Adrenal gland (tissue), 19 donors: ENCODE measurements at places on chromosomes 7 and 10. TPM values are rescaled to one million over a fixed set of nuclear protein-coding genes. Genes with fewer than 3 reads are reported as not detected.
A peak's percentile ranks its signal among the peaks of the same experiment; 100 is the strongest.

AKR1D1 gene
- polyA plus RNA-seq: 0.31 TPM

ZCCHC24 gene
- polyA plus RNA-seq: 19.9 TPM

TET1 gene
- 0.24 TPM for polyA plus RNA-seq

TACC2 gene
- 45.7 TPM for polyA plus RNA-seq

FEZF1 gene
- polyA plus RNA-seq: not detected

TRPV5 gene
- polyA plus RNA-seq: not detected

SPDYE11 gene
- not detected for polyA plus RNA-seq

CYP2C8 gene
- polyA plus RNA-seq: 3.3 TPM

NPC1L1 gene
- polyA plus RNA-seq: 0.20 TPM

MRPL32 gene
- 174 TPM for polyA plus RNA-seq

RADIL gene
- 2.8 TPM for polyA plus RNA-seq

CARD11 gene
- polyA plus RNA-seq: 0.82 TPM

ANKRD26 gene
- 7.6 TPM for polyA plus RNA-seq

DNA sequence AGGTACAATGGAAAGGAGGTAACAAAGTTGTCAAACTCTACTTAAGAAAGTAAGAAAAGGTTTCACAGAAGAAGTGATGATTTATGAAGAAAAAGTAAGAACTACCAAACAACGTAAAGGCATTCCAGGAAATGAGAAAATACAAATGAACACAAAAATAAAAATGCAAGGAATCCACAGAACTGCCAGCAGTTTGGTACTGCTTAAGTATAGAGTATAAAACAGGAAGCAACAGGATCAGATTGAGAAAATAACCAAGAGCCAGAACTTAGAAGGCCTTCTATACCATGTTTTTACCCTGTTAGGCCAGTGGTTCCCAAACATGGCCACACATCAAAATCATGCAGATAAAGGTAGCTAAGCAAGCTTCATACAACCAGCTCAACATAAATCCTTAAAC is 9.2 kb downstream of the NDUFA5 start:
- peaks cover 37% of the 10 kb centered on the region for H3K4me1 ChIP-seq
- DNase-seq: no peak
- no peak overlapping the region for H3K27ac ChIP-seq
- H3K27me3 ChIP-seq: no peaks in the 10 kb centered on the region
- no peaks in the 10 kb centered on the region for H3K36me3 ChIP-seq

DNA sequence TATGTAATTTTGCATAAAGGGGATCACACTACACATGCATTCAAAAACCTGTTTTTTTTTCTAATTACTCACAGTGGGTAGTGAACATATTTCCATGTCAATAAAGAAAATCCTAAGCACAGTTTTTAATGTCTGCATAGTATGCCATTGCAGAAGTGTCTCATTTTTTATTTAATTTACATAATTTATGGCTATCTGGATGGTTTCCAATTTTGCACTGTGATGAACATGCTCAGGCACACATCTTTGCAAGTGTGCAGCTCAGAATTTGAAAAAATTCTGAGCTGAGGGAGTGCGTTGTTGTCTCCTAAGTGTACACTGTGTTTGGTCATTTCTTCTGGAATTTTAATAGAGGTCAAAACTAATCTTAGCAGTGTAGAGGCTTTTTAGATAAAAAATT is 2.2 kb downstream of the NPFFR1 start:
- no peak for DNase-seq
- peaks cover 33% of the 10 kb centered on the region for H3K27me3 ChIP-seq
- no peaks in the 10 kb centered on the region for H3K36me3 ChIP-seq
- no peak overlapping the region for H3K27ac ChIP-seq

- no peak for DNase-seq
- no peak overlapping the region for H3K4me3 ChIP-seq
- no peaks in the 10 kb centered on the region for H3K36me3 ChIP-seq
- H3K27me3 ChIP-seq: no peaks in the 10 kb centered on the region
Measured at GRCh38 chr10:115043719-115044118, 49.4 kb upstream of the ATRNL1 start.

DNA sequence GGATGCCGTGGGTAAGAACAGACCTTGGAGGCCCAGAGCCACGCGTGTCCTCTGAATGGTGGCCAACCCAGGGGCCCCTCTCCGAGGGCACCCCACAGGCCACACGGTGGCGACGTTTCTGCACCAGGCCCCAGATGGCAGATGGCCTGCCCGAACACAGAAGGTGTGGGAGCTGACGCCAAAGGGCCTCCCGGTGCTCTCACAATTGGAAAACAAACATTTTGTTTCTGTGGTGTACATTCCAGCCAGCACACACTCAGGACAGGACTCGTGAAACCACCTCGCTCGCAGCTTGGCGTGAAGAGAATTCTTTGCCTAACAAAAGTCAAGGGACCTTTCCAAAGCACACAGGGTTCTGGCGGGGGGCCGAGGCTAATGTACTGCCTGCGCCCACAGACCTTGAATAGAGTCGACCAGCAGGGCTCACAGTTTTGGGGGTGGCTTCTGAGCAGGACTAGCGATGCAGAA is 112.1 kb downstream of the FAM53B start:
- no peaks in the 10 kb centered on the region for H3K27me3 ChIP-seq
- no peak overlapping the region for H3K4me3 ChIP-seq
- peaks cover 48% of the 10 kb centered on the region for H3K4me1 ChIP-seq
- H3K27ac ChIP-seq: no peak overlapping the region

DNA sequence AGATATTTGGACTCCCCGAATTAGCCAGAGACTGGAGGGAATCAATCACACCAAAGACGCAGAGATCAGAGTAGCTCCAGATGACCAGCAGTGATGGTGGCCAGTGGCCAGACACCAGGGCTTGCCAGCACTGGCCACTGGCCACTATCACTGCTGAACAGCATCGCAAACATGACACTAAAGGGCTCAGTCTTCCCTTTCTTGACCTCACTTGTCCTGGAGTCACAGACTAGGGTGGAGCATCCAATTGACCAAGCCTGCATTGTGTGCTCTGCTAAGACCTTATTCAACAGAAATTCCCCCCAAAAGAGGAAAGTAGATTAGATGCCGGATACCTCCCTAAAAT is 234.7 kb downstream of the CREB5 start:
- no peak for DNase-seq
- H3K4me1 ChIP-seq: no peaks in the 10 kb centered on the region
- no peaks in the 10 kb centered on the region for H3K36me3 ChIP-seq
- H3K4me3 ChIP-seq: no peak overlapping the region
- no peaks in the 10 kb centered on the region for H3K27me3 ChIP-seq

DNA sequence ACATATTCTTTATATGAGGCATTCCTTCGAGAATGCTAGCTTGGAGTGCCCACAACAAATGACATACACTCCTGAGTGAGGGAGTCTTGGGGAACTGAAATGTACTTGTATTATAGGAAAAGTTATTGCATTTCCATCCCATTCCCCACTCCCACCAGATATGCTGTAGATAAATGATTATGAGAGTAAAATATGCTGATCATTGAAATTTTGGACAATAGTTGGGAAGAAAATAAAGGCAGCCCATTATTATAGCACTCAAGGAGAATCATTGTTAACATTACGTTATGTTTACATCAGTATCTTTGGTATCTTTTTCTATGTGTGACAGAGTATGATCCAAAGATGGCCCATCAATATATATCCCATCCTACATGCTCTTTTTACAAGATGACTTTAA is 194.4 kb downstream of the GATA3 start:
- H3K4me3 ChIP-seq: no peak overlapping the region
- H3K27me3 ChIP-seq: no peaks in the 10 kb centered on the region
- H3K36me3 ChIP-seq: no peaks in the 10 kb centered on the region

DNA sequence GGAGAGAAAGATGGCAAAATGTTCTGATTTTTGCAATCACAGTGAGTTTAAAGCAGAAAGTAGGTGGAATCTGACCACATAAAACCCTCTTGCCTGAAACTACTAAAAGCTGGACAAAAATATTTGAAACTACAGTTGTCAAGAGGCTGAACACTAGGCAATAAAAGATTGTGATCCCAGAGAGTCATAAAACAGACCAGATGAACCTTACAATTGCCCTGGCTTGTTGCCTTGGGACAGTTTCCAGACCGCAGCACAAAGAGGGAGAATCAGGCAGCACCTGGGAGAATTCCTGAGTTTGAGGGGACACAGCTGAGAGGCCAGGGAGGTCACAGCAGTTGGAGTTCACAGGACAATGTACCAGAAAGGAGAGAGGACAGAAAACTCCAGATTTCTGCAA is 107.3 kb upstream of the NANOS1 start:
- H3K27me3 ChIP-seq: no peaks in the 10 kb centered on the region
- H3K4me3 ChIP-seq: no peak overlapping the region
- no peak for DNase-seq
- H3K36me3 ChIP-seq: no peaks in the 10 kb centered on the region
- no peak overlapping the region for H3K27ac ChIP-seq

DNA sequence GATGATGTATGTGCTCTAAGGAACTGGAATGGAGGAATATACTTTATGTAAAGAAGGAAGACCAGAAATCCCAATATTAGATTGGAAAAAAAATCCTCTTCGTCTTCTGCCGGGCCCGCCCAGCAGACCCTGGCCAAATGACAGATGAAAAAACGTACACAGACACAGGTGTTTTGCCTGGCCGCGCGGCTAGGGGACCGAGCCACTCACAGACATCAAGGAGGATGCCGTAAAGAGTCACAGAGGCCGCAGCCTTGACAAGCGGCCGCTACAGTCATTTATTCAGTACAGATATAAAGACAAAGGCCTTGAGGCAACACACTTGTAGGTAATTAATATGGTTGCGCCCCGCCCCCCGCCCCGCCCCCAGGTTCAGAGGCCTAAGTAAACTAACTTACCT is 594.1 kb downstream of the GRM8 start:
- H3K27ac ChIP-seq: no peak overlapping the region
- DNase-seq: no peak
- H3K36me3 ChIP-seq: no peaks in the 10 kb centered on the region
- H3K4me3 ChIP-seq: no peak overlapping the region
- H3K27me3 ChIP-seq: no peaks in the 10 kb centered on the region
- H3K4me1 ChIP-seq: no peaks in the 10 kb centered on the region

DNA sequence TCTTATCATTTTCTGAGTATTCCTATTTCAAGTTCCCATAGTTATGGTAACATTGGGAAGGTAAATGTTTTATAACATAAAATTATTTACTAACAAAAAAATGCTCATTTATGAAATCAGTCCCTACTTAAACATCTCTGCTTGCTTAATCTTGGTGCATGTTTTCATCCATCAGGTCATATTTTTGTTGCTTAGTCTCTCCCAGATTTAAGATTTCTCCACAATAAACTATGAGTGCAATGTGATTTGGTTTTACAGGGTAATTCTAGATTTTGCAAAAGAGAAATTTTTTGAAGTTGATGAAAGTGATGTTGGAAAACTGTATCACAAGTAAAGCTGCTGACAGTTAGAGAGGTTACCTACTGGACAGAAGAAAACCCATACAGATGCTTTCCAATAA is 28.6 kb downstream of the PIK3AP1 start:
- no peak overlapping the region for H3K27ac ChIP-seq
- no peak for DNase-seq
- H3K27me3 ChIP-seq: no peaks in the 10 kb centered on the region
- H3K4me1 ChIP-seq: peaks cover 6% of the 10 kb centered on the region

DNA sequence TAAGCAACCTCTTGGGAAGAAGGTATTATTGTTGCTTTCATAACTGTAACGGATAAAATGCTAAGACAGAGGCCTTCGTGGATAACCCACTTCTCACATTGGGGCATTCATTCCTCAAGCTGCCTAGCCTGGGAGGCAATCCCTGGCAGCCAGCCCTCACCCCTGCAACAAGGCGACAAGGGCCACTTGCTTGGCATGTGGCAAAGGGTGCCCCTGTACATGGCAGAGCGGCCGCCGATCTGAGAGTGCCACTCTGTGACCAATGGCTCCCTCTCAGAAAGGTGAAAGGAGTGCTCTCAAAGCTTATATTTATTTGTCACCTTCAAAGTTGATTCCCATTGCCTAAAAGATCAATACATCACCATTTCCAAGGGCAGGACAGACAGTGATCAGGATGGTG is 31.9 kb downstream of the EBF3 start:
- H3K4me1 ChIP-seq: no peaks in the 10 kb centered on the region
- H3K4me3 ChIP-seq: no peak overlapping the region
- H3K36me3 ChIP-seq: no peaks in the 10 kb centered on the region

DNA sequence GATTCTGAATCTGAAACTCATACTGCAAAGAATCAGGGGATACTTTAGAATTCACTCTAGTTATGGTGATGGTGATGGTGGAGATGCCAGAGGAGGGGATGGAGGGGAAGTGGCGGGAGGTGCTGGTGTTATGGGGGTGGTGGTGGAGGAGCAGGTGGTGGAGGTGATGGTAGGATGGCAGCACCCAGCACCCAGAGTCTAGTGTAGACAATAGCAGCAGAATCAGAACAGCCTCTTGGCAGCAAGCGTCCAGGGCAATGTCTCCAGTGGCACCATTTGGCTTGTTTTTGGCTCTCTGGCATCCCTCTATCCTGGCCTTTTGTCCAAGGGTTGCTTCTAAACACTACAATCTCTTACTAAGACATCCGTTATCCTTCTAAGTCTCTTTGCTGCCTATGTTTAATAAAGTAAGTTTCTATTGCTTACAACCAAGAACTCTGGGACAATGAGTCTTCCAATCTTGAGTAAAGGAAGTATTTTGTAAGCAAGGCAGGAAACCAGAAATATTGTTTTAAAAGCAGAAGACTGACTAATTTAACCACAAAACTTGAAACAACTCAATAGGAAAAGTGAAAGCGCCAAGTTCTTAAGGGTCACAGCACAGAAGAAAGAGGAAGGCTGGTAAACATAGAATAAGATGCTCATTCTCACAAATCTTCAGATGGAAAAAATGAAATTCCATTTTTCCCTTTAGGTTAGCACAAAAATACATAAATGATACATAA is 42.4 kb upstream of the GDF10 start:
- no peaks in the 10 kb centered on the region for H3K36me3 ChIP-seq
- no peaks in the 10 kb centered on the region for H3K4me1 ChIP-seq
- DNase-seq: no peak
- H3K4me3 ChIP-seq: no peak overlapping the region
- no peaks in the 10 kb centered on the region for H3K27me3 ChIP-seq
- no peak overlapping the region for H3K27ac ChIP-seq

- H3K27me3 ChIP-seq: no peaks in the 10 kb centered on the region
- H3K4me3 ChIP-seq: peak overlapping the region; percentile 18
- no peaks in the 10 kb centered on the region for H3K36me3 ChIP-seq
- peak; percentile 95 for DNase-seq
- peaks cover 23% of the 10 kb centered on the region for H3K4me1 ChIP-seq
Measured at GRCh38 chr10:102394079-102394800, 1.3 kb upstream of the NFKB2 start.

GRCh38 chr10:45428611-45429510 is 54.8 kb downstream of the ALOX5 start:
- no peak overlapping the region for H3K4me3 ChIP-seq
- DNase-seq: no peak
- H3K27ac ChIP-seq: no peak overlapping the region
- H3K27me3 ChIP-seq: peaks cover 17% of the 10 kb centered on the region

- H3K4me1 ChIP-seq: peaks cover 23% of the 10 kb centered on the region
- no peak overlapping the region for H3K4me3 ChIP-seq
- H3K36me3 ChIP-seq: no peaks in the 10 kb centered on the region
- no peak overlapping the region for H3K27ac ChIP-seq
- DNase-seq: peak; percentile 69
Measured at GRCh38 chr10:12499076-12499986, 150.0 kb downstream of the CAMK1D start.

DNA sequence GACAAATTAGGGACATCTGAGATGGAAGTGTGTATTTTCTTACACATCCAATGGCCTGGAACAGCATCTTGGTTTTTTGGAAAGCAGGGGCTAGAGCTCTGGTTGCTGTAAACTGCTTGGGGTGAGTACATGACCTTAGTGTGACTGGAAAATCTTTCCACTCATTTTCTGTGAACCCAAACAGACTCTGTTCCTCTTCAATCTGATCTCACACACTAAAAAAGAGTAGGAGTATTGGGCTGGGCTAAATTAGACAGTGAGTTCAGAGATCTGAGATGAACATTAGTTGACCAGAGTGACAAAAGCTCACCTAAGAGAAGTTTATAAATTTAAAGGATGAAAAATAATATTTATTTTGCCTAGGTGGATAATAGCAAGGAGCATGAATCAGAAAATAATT is 59.2 kb downstream of the OR13A1 start:
- DNase-seq: no peak
- no peaks in the 10 kb centered on the region for H3K4me1 ChIP-seq
- no peaks in the 10 kb centered on the region for H3K27me3 ChIP-seq
